ENCODE measurements at places on chromosomes 16 and 17.

GRCh38 chr16:82152196-82152595 is 17.8 kb downstream of the MPHOSPH6 start:
- no peak for DNase-seq

DNA sequence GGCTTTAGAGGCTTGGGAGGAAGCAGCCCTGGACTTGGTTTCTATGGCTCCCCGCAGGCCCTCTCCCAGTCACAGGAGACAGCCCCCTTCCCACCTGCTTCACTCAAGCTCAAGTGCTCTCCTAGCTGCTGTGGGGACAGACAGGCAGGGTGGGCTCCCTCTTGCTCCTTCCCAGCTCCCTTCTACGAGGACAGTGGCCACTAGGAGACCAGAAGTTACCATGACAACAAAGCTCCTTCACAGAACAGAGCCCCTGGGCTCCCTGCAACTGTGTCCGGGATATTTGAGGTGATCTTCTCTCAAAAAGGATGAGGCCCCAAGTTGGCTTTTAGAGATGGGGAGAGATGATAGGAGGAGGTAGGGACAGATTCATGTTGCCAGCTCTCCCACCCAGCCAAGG is 116.3 kb downstream of the AMFR start:
- DNase-seq: no peak

DNA sequence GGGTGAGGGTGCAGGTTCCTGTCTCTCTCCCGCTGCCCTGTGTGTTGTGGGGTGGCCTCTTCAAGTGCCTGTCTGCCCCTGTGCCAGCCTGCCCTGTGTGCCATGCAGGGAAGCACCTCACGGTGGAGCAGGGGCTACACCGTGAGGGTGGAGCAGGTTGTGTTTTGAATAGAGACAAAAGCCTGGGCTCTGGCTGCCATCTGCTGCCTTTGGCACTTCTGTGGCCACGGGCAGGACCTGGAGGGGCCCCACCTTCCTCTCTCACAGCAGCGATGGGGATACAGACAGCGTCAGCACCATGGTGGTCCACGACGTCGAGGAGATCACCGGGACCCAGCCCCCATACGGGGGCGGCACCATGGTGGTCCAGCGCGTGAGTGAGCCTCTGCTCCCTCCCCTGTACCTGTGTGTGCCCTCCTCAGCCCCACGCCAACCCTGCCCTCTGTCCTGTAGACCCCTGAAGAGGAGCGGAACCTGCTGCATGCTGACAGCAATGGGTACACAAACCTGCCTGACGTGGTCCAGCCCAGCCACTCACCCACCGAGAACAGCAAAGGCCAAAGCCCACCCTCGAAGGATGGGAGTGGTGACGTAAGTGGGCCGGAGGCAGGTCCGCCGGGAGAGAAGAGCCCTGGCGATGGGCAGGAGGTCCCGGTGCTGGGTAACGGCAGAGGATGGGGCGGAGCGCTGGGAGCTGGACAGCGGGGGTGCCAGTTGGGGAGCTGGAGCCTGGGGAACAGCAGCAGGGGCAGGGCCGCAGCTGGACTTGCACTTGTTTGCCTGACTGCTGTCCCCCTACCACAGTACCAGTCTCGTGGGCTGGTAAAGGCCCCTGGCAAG is 5.4 kb upstream of the C17orf107 start:
- no peak for DNase-seq

GRCh38 chr17:64218066-64218465 is 45.0 kb downstream of the TEX2 start:
- no peak for DNase-seq

GRCh38 chr17:8397636-8398035 is at the start of gene RNF222:
RNF222 (minus strand) TSS chr17:8397827; CDS start chr17:8393461, 4,366 bp downstream.
- DNase-seq: no peak

DNA sequence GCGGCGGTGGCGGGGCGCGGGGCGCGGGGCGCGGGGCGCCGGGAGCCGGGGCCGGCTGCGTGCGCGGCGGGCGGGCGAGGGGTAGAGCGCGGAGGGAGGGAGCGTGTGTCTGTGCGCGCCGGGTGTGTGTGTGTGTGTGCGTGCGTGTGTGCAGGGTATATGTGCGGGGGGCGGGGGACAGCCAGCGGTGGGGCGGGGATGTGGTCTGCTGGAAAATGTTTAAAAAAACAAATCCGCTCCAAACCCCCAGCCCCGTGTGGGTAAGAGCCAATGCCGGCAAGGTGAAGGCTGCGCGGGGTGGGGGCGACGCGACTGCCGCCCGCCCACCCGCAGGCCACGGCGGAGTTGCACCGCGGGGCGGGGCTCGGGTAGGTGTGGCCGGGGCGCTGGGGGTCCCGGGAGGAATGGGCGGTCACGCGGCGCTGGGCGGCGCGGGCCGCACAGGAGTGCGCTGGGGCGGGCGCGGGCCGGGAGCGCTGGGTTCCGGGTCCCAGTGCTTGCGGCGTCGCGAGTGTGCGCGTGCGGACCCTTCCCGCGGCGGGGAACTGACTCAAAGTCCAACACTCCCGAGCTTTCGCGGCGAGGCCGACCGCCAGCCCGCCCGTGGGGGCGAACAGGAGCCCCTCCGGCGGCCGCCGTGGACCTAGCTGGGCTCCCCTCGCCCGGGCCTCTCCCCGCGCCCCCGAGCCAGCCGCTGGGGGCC is at the start of gene CYGB:
CYGB (minus strand) TSS at position 132 of the 703 bp plus-strand sequence. CDS start 167 bp downstream, outside the sequence.
- DNase-seq: no peak

- DNase-seq: peak; percentile 79
Measured at GRCh38 chr16:81745704-81746558, 33.2 kb upstream of the PLCG2 start.

- no peak for DNase-seq
Measured at GRCh38 chr17:49624896-49625295, 49.2 kb downstream of the NXPH3 start.

- DNase-seq: no peak
Measured at GRCh38 chr17:82619641-82620040, 28.6 kb downstream of the WDR45B start.

GRCh38 chr17:7587420-7588151 is 2.3 kb downstream of the SOX15 start:
- DNase-seq: no peak

DNA sequence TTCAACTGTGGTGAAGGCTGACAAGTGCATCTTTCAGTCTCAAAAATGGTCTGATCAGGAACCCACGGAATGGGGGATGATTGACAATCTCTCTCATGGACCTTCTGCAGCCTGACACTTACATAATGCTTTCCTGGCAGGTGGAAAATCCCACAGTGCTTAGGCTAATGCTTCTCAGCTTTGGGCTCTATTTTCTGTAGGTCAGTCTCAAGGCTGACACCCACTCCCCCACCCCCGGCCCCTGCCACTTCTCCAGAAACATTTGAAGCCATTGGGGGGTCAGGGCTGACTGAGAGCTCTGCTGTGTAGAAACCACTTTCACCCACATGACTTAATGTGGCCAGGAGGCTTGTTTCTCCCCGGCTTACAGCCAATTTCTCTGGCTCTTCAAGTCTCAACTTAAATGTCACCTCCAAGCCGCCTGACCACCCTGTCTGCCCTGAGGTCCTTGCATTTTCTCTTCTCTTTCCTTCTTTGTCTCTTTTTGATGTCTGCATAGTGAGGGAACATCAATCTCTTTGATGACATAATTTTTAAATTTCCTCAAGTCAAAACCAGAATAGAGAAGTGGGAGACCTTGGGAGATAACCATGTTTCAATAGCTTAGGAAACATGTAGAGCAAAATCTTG is 16.7 kb upstream of the IRF8 start:
- DNase-seq: no peak

DNA sequence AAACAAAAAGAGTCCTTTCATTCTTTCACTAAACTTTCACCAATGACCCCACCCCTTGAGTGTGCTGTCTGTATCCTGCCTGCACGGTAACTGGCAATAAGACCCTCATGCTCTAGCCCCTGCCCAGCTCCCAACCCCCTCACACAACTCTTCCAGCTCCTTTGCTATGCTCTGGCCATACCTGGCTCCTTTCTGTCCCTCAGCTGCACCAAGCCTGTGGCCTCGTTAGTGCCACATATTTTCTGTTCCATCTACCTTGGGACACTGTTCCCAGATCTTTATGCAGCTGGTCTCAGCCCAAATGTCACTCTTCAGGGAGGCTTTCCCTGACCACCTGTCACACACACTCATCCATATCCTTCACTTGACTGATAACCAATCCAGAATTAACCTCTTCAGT is 47.3 kb downstream of the C16orf82 start:
- no peak for DNase-seq

DNA sequence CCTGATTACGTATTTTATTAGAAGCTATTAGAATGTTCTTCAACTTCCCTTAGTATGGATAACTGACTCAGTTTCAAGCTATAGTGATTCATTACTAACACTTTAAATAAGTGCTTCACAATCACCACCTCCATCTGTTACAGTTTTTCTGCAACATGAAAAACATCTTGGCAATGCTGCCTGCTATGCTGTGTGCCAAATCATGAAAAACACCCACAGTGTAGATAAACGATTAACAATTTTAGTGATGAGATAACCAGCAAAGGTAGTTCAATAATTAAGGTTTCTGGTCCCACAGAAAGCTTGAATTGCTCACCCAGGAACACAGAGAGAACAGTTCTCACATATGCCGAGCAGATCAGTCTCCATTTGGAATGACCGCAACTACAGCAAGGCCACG is 51.4 kb upstream of the SLC25A19 start:
- no peak for DNase-seq

DNA sequence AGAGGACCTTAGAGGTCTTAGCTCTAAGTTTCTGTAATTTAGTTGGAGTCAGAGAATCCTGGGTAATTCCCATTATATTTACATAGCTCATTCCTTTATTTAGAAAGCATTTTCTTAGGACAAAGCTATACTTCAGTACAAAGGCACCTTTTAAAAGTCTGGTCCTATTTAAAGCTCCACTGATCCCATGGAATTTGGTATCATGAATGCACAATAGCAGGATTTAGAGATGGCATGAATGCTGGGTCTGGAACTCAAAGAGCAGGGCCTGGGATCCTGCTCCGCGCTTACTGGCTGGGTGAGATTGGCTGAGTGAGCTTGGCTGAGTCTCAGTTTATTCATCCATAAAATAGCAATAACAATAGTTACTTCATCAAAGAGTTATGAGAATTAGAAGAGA is 4.8 kb downstream of the KRT23 start:
- DNase-seq: no peak

DNA sequence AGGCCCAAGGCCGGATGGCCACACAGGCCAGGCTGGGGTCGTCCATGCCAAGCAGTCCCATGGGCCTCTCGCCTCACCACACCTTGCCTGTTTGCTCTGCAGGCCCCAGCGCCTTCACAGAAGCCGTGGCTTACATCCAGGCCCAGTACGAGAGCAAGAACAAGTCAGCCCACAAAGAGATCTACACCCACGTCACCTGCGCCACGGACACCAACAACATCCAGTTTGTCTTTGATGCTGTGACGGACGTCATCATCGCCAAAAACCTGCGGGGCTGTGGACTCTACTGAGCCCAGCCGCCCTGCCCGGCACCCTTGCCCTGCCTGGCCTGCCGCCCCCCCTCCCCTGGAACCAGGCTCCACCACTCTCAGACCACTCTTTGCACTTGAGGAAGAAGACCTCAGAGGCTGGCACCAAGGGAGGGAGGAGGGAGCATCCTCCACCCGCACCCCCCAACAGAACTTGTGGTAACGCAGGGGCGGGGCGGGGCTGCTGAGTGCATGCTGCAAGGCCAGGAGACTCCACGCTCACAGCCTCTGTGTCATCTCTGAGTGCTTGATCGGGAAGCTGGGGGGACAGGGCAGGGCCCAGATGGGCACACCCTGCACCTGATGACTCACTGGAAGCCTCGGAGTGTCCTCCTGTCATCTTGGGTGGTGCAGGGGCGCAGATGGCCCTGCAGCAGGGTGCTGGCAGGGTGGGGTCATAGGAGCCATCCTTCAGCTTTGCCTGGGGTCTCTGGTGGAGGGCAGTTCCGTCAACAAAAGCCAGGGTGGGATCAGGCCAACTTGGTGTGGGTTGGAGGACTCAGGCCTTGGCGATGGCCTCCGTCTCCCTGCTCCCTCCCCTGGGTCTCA is 81.5 kb downstream of the AMFR start:
- no peak for DNase-seq

GRCh38 chr16:89556750-89557689 is 3.5 kb upstream of the RPL13 start:
- peak; percentile 85 for DNase-seq

DNA sequence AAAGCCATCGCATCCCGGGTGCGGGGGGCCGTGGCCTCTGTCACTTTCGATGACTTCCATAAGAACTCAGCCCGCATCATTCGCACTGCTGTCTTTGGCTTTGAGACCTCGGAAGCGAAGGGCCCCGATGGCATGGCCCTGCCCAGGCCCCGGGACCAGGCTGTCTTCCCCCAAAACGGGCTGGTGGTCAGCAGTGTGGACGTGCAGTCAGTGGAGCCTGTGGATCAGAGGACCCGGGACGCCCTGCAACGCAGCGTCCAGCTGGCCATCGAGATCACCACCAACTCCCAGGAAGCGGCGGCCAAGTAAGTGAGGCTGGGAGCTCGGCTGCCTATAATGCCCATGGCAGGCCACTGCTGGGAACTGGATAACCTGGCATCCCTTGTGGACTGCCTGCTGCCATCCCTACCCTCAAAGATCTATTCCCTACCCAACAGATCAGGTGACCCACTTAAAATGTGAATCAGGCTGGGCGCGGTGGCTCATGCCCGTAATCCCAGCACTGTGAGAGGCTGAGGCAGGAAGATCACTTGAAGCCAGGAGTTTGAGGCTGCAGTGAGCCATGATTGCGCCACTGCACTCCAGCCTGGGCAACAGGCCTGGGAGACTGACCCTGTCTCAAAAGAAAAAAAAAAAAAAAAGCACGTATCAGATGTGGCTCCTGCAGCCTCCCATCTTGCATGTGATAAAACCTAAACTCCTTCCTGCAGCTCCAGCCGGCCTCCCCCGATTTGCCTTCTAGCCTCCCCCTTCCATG is 18.3 kb downstream of the CDIPT start:
- DNase-seq: no peak

GRCh38 chr17:29789196-29790170 is 140.5 kb downstream of the SSH2 start:
- no peak for DNase-seq

- no peak for DNase-seq
Measured at GRCh38 chr16:23561586-23561985, 4.1 kb downstream of the UBFD1 start.

DNA sequence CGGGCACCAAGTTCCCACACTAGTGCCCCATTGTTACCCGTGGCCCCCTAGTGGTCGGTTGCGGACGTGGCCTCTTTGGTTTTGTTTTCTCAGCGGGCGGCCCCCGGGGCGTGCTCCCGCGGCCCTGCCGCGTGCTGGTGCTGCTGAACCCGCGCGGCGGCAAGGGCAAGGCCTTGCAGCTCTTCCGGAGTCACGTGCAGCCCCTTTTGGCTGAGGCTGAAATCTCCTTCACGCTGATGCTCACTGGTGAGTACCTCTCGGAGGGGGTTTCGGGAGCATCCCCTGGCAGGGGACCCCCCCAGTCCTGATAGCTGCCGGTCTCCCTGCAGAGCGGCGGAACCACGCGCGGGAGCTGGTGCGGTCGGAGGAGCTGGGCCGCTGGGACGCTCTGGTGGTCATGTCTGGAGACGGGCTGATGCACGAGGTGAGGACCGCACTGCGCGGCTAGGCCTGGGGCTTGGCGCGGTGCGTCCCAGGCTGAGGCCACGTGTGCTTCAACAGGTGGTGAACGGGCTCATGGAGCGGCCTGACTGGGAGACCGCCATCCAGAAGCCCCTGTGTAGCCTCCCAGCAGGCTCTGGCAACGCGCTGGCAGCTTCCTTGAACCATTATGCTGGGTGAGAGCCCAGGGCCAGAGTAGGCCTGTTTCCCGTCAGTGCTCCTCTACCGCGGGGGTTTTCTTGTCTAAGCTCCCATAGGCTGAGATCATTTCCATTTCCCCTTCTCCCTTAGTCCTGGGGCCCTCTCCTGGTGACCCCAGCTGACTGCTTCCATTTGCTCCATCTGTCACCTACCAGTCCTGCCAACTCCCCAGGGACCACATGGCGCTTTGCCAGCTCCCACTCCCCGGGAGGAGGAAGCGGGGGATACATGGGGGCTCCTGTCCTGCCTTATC is 1.7 kb downstream of the SPHK1 start:
- peak; percentile 78 for DNase-seq
